T47D (cell line): ENCODE measurements at places on chromosomes 11 and 22.

GRCh38 chr22:42664976-42665831 lies 16.0 kb upstream of the CYB5R3 start:
- DNase-seq = no peak

- no peak for DNase-seq
Observed at GRCh38 chr11:128260398-128260797, 327.0 kb downstream of the ETS1 start.

GRCh38 chr11:124865902-124866851 lies 945 bp downstream of the ROBO3 start:
- DNase-seq = peak; percentile 59

DNA sequence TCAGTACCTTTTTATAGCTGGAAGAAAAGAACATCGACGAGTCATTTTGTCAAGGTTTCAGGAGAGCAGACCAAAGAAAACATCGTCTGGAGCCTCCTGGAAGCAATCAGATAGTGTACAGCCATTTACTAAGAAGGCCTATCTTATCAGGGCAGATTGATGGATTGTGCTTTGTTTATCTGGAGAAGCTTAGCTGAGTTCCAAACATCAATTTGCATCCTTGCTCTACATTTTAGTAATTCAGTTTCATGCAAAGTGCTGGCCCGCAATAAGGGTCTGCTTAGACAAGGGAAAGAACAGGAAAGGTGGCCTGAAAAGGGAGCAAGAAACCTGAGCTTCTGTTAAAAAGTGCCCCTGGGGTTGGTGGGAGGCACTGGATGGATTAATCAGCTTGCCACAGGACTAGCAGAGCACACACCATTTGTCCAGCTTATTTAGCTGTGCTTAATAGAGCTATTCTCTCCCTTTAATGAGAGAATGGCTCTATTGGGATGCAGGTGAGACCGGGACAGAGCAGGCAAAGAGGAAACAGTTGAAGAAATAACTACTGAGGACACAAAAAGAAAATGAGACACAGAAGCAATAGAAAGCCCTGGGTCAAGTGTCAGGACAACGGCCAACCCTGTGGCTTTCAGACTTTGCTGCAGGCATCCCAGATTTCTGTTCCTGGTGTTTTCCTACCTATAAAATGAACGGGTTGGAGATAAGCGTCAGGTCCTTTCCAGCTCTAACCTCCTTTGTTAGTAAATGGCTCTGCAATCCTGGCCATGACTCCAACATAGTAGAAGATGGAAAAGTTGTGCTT lies 122.1 kb upstream of the TTC12 start:
- DNase-seq = no peak

DNA sequence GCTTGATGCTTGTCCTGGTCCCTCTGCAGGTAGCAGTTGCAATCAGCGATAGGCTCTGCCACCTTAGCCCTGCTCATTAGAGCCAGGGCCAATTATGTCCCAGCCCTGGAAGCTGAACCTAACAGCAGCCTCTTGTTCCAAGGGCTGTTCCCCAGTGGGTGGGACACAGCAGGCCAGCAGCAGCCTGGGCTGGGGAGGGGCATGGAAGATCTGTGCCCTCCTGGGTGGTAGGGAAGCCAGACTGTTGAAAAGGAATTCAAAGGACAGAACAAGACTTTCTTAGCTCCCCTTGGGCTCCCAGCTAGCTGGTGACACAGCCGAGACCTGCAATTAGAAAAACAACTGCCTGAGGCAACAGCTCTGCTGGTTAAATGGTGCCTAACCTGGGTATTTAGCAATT lies 17.4 kb downstream of the DRD2 start:
- no peak for DNase-seq

DNA sequence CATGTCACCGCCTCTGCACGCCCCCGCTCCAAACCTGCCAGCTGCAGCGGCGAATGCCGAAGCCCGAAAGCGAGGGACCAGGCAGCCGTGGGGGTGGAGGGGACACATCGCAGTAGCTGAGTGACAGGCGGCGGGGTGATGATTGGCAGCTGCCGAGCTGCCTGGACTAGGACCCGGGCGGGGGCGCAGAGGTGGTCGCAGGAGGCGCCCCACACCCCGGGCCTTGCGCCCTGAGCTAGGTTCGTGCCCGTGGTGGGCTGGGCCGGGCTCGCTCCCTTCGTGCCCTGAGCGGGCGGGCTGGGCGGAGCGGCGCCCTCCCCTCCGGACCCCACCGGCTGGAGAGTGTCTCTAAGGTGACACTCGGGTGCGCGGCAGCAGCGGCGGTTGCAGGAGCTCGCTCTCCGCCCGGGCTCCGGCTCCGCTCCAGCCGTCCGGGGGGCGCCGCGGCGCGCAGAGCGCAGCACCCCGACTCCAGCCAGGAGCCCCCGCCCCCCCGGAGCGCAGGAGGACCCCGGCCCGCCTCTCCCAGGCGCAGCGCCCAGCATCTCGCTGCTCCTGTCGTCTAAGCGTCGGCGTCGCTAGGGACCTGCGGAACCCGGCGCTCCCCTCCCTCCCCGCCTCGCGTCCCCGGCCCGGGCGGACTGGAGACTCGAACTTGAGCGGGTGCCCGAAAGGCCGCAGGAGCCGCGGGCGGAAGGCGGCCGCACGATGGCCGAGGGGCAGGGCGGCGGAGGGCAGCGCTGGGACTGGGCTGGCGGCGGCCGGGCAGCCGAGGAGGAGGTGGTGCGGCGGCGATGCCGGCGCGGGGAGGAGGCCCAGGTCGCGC lies 14.5 kb upstream of the DGKZ start:
- DNase-seq = no peak

- DNase-seq = no peak
Observed at GRCh38 chr11:119490253-119491006, 67.5 kb upstream of the THY1 start.

DNA sequence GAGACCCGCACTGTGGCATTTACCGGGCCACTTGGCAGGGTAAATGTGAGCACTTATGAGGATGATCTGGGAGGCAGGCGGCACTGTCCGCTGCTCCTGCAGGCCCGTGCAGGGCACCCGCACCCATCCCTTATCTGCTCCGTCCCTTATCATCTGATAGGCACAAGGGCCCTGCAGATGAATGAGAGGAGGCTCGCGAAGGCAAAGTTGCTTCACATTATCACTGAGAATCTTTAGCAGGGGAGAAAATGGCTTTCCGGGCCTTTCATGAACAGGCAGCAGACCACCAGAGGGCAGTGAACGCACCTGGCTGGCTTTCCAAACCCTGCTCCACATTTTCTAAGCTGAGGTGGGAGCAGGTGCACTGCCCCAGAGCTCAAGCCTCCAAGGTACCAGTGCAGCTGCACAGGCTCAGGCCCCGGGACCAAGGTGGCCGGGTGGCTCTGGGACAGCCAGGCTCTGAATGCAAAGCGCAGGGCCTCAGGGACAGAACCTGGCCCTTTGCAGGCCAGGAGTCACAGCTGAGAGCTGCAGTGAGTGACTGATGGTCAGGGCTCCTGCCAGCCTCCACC lies 165.6 kb downstream of the SHANK2 start:
- peak; percentile 66 for DNase-seq

DNA sequence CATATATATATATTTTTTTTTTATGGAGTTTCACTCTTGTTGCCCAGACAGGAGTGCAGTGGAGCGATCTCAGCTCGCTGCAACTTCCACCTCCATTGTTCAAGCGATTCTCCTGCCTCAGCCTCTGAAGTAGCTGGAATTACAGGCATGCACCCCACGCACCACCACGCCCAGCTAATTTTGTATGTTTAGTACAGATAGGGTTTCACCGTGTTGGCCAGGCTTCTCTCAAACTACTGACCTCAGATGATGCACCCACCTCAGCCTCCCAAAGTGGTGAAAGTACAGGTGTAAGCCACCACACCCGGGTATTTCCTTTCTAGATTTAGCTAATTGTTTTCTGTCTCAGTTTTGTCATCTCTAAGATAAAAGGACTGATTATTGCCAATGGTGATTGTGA lies 821.1 kb downstream of the CNTN5 start:
- no peak for DNase-seq

DNA sequence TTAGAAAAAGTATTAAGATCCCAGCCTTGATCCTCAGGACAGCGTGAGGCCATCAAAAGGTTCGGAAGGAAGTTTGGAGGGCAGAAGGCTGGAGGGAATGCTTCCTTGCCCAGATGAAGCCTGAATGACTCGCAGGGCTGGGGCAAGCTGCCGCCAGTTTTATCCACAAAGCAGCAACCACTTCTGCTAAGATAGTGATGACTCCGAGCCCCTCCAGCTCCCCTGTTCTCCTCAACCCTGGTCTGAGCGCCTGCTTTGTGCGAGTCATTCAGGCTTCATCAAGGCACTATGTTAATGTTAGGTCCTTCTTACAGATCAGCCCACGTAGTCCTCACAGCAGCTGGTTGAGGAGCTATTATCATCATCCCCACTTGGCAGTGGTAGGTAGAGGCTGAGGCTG lies 158.8 kb downstream of the COMMD9 start:
- no peak for DNase-seq

DNA sequence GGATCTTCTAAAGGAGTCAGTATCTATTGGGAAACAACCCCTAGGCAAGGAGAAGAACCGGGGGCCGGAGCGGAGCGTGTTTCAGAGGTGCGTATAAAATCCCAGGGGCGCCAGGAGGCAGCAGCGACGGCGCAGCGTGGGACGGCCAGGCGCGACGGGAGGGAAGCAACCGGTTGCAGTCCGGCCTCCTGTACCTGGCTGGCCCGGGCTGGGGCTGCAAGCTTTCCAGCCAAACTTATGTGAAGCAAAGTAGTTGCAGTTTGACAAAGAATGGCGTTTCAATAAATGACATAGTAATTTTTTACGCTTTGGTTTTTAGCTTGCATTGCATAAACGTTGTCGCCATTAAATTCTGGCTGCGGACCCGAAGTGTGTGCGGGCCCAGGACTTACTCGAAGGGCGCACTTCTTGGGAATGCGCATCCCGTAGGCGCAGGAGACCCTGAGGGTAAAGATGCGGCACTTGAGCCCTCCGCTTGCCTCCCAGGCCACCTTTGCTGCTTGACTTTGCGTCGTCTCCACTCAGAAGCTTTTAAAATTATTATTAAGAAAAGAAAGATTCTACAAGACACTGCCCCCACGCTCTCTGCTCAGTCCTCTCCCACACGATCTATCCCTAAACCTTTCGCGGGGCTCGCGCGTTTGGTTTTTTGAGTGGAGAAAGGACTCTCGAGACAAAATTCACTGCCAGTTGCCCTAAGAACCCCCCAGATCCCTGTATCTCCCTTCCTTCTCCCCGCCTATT lies 1.6 kb upstream of the WT1 start:
- no peak for DNase-seq

DNA sequence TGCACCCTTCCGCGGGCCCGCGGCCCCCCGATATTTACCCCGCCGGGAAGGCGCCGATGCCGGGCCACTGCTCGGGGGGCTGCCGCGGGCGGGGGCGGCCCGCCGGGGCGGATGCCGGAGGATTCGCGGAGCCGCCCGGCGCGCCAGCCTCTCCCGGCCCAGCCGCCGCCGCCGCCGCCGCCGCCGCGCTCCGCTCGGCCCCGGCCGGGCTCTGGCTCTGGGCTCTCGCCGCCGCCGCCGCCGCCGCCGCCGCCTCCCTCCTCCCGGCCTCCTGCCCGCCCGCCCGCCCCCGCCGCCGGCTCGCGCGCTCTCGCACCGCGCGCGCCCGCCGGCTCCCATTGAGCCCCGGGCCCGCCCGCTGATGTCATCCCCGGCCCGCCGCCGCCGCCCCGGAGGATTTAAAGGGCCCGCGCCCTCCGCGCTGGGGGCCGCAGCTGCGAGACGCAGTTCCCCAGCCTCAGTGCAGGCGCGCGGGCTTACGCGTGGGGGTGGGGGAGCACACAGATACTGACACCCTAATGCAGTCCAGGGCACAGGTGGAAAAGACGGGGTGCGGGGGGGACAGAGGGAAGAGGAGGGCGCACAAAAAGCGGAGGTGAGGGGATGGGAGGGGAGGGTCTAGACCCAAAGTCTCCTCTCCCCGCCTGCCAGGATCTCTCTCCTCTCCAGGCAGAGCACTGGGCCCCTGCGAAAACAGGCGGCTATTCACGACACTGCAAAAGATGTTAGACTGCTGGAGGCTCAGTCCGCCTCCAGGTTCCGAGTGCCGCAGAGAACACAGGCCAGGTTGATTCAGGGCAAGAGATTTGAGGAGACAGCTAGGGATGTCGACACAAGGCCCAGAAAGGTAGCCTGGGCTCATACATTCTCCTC lies at the start of gene CSNK1E:
CSNK1E (minus strand) TSS at position 312 of the 873 bp plus-strand sequence. CDS start 3,276 bp downstream, outside the sequence.
- DNase-seq = peak; percentile 67

- DNase-seq = no peak
Observed at GRCh38 chr11:94140154-94140655, 11.6 kb downstream of the PANX1 start.

DNA sequence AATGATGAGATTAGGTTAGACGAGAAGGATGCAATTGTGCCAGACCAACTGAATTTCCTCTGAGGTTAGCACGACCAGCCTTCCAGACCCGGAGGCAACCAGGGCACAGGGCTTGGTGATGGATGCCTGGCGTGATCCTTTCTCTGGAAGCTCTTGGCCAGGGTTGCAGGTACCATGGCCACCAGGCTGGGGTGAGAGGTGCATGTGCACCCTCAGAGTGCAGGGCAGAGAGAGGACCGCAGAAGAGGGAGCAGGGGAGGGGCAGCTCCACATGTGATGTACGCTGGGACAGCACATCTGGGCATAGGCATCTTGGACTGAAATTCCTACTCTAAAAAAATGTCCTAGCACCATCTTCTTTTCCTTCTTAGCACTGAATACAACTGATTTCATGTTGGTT lies 10.9 kb downstream of the KCNJ1 start:
- no peak for DNase-seq

GRCh38 chr11:17294033-17294432 lies 17.5 kb downstream of the NUCB2 start:
- DNase-seq = no peak

- no peak for DNase-seq
Observed at GRCh38 chr11:116527180-116527991, 245.4 kb downstream of the BUD13 start.

- peak; percentile 88 for DNase-seq
Observed at GRCh38 chr11:73950869-73951710, at the start of gene DNAJB13. DNAJB13 (plus strand) TSS chr11:73951026; CDS start chr11:73951070, 44 bp downstream.

GRCh38 chr11:115215694-115216617 lies 288.3 kb downstream of the CADM1 start:
- peak; percentile 4 for DNase-seq

GRCh38 chr11:75374646-75375045 lies 23.2 kb upstream of the ARRB1 start:
- no peak for DNase-seq

GRCh38 chr11:47156333-47156732 lies 20.3 kb downstream of the ARFGAP2 start:
- DNase-seq = no peak

DNA sequence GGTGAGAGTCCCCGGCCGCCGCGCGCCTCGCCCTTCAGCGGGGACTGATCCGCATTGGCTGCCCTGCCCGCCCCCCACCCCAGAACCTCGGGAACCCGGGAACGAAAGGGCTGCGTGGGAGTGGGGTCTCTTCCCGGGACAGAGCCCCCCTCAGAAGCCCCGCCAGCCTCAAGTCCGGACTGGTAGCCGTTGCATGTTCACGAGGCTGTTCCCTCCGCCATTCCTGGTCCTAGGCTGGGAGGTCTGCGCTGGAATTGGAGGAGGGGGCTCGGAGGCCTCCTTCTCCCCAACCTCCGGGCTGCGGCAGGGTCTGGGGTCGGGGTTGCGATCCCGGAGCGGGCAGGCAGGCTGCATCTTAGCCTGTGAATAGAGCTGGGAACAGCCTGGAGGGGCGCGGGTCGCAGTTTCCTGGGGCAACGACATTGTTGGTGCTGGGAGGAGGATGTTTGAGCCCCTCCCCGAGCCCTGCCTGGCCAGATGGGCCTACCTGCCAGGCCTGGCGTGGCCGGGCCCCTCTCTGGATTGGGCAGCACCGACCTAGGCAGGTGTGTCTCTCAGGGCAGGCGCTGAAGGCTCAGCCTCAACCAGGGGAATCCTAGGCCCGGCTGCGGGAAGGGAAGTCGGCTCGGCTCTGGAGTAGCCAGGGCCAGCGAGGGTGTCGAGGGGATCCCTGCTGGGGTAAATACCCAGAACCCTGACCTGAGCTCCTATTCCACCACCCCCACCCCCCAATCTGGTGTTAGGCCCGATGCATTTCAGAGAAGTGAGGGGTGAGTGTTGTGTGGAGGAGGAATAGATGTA lies 670 bp downstream of the MAPK8IP1 start:
- DNase-seq = no peak
